Dermis lymphatic vessel endothelial cell (primary cell): ENCODE measurements at places on chromosomes 3 and 15. TPM values are rescaled to one million over a fixed set of nuclear protein-coding genes. Genes with fewer than 3 reads are reported as not detected.

Gene SH2D7
- not detected in 2 replicates for total RNA-seq

Gene CCR9
- total RNA-seq, result not detected in 2 replicates

Gene FANCD2OS
- total RNA-seq, result not detected in 2 replicates

Gene SLC22A14
- under 0.01 TPM in 2 replicates for total RNA-seq

Gene UCN2
- 0.09 and 0.11 TPM in 2 replicates for total RNA-seq

Gene JMJD7
- 3.1 and 3.3 TPM in 2 replicates for total RNA-seq

Gene INSYN1
- total RNA-seq, result 0.43 and 0.60 TPM in 2 replicates

Gene SAMMSON
- not detected in 2 replicates for total RNA-seq

Gene PGBD4
- 1.1 and 1.2 TPM in 2 replicates for total RNA-seq

Gene LYZL4
- not detected in 2 replicates for total RNA-seq

Gene CYP1A1
- 47.1 and 65.0 TPM in 2 replicates for total RNA-seq

Gene ZWILCH
- 11.1 and 11.8 TPM in 2 replicates for total RNA-seq

Gene PPIP5K1
- total RNA-seq, result 7.4 and 12.8 TPM in 2 replicates

Gene RYR3
- not detected in 2 replicates for total RNA-seq

Gene NMNAT3
- 0.65 and 1.8 TPM in 2 replicates for total RNA-seq

Gene ZNF80
- not detected in 2 replicates for total RNA-seq
